CD4-positive, alpha-beta memory T cell (primary cell): ENCODE measurements at places on chromosomes 11 and 22. TPM values are rescaled to one million over a fixed set of nuclear protein-coding genes. Genes with fewer than 3 reads are reported as not detected.
A peak's percentile ranks its signal among the peaks of the same experiment; 100 is the strongest.

The CATSPERZ gene
- total RNA-seq = not detected

The PHETA2 gene
- 1.7 TPM for total RNA-seq

The EIF4ENIF1 gene
- total RNA-seq = 50.7 TPM

The FGF4 gene
- total RNA-seq = not detected

The PLEKHB1 gene
- 53.8 TPM for total RNA-seq

- DNase-seq = no peak
These were observed 75.3 kb upstream of the PHOX2A start for GRCh38 chr11:72319261-72319660.

- DNase-seq = no peak
These were observed 36.2 kb downstream of the UVRAG start for GRCh38 chr11:75851203-75851602.

- no peak for DNase-seq
These were observed 32.0 kb downstream of the EXPH5 start for GRCh38 chr11:108561535-108561991.

- no peak for DNase-seq
These were observed 17.8 kb upstream of the PIM3 start for GRCh38 chr22:49942565-49943404.

DNA sequence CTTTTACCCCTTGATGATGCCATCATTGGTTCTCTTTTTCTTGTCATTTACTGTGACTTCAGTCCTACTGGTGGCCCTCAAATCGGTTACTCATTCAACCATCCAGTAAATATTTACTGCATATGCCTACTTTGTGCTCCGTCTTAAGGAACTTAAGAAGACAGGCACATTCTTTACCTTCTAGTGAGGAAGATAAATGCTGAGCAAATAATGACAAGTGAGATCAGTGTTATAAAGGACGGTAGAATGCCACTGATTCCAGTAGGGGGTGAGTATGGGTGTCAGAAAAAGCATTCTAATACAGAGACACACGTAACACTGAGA is 1.6 kb downstream of the ANKRD42 start:
- DNase-seq = peak; percentile 3

- no peak for DNase-seq
These were observed 12.3 kb downstream of the MB start for GRCh38 chr22:35604621-35605368.

GRCh38 chr11:61133145-61133544 is 28.1 kb downstream of the VPS37C start:
- DNase-seq = no peak

DNA sequence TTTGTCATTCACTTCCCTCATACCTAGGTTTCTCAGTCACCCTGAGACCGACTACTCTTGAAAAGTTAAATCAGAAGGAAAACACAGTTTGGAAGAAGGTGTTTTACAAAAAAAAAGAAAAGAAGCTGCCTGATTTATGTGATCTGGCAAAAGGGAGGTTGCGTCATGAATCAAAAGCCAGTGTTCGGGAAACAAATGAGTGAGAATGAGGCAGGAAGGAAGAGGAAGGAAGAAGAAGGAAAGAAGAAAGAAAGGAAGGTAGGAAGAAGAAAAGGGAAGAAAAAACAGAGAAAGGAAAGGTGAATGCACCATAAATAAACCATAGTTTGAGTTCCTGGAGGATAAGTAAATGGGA is 314.6 kb downstream of the BLID start:
- DNase-seq = no peak

- DNase-seq = no peak
These were observed 2.1 kb downstream of the TRIM29 start for GRCh38 chr11:120135838-120136237.
